ENCODE measurements at places on chromosomes 6 and 20.
A peak's percentile ranks its signal among the peaks of the same experiment; 100 is the strongest.

GRCh38 chr20:52124821-52125220 lies 66.8 kb downstream of the ZFP64 start:
- DNase-seq: no peak

DNA sequence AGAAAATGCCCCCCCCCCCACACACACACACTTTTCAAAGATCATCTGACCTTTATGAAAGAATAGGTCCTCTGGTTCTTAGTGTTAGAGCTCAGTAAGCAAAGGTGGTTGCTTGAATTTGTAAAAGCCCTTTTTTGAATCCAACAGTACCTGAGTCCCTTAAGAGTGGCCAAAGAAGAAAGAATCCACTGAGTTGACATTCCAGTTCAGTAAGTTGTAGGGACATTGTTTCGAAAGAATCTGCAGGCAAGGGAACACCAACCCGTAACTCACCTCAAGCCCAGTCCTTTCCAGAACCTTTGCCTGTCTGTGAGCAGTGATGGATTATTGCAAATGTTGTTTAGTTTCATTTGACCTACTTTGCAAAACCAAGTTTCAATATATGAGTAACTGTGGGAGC lies 64.2 kb upstream of the MAP3K4 start:
- DNase-seq: no peak

DNA sequence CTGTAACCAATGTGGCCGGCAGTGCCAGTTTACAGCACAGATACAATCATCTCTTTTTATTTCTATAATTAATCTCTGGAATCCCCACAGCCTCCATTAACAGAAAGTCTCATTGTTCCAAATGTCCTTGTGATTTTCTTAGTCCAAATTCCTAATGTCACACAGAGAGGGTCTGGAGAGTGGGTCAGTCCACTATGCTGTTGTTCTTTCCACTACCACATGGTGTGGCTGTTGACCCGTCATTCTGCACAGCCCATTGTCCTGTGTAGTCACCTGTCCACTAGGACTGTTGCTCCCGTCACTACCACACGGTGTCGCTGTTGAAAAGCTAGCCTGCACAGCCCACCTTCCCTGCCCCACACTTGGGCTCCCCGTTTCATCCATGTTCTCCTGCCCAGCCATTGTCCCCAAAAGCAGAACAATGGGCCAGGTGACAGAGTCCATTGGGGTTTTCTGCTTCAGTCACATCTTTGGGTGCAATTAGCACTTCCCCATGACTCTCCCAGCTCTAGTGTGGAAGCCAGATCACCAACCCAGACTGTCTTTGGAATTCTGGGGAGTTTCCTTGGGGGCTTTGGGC lies 8.6 kb upstream of the LBP start:
- DNase-seq: peak; percentile 44

- DNase-seq: no peak
Measured at GRCh38 chr6:62891065-62891647, 320.1 kb upstream of the FKBP1C start.

DNA sequence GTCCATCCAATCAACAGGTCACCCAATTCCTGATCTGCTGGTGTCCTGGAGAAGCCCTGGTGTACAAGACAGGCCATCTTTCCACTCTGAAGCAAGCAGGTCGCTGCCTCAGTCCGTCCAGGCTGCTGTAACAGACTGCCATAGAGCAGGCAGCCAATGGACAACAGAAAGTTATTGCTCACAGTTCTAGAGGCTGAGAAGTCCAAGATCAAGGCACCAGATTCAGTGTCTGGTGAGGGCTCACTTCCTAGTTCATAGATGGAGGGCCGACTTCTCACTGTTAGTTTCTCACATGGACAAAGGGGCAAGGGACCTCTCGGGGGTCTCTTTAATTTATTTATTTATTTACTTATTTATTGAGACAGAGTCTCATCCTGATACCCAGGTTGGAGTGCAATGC lies 74.8 kb downstream of the CD24 start:
- DNase-seq: no peak

GRCh38 chr6:90458353-90459224 lies 128.3 kb downstream of the MAP3K7 start:
- DNase-seq: no peak

All from NCI-H1930 (cell line).